Forelimb muscle (tissue), 1 donor: ENCODE measurements at places on chromosomes 4 and X. TPM values are rescaled to one million over a fixed set of nuclear protein-coding genes. Genes with fewer than 3 reads are reported as not detected.

DNA sequence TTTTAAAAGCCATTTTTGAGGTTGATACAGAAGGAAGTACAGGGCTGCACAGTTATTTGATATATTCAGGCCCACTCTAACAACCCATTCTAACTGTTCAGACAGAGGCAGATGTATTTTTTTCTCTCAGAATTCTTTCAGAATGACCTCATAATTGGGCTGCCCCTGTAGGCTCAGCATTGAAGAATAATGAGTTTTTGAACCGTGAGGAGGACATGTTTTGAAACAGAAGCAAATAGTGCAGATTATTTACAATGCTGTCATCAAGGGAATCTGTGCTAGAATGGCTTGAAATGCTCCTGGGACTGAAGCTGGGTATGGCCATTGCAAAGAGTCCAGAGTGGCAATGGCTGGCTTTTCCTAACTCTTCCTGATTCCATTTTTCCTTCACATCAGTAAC, 158.1 kb downstream of the SOX3 start:
- DNase-seq = no peak

GRCh38 chr4:114027596-114027995, 48.1 kb upstream of the ARSJ start:
- no peak for DNase-seq

Gene EDNRA
- polyA plus RNA-seq = 23.4 TPM

- DNase-seq = no peak
Observed at GRCh38 chr4:56637154-56637553, 43.9 kb downstream of the HOPX start.

DNA sequence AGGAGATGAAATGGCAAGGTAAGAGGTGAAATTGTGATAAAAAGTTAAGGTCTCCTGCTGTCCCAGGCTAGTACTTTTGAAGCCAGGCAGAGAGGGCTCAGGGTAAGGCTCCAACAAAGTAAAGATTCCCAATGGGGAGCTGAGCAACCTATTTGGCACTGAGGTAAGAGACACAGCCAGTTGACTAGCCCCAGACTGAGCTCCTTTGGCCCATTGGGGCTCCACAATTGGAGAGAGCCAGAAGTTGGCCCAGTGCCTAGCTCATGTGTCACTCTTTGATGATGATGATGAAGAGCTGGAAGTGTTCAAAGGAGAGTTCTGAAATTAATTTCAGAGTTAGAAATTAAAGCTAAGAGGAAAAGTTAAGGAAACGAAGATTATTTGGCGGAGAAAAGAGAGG, 94.6 kb downstream of the RLIM start:
- DNase-seq = no peak

GRCh38 chrX:135194684-135195083, 23.5 kb upstream of the CT55 start:
- no peak for DNase-seq

DNA sequence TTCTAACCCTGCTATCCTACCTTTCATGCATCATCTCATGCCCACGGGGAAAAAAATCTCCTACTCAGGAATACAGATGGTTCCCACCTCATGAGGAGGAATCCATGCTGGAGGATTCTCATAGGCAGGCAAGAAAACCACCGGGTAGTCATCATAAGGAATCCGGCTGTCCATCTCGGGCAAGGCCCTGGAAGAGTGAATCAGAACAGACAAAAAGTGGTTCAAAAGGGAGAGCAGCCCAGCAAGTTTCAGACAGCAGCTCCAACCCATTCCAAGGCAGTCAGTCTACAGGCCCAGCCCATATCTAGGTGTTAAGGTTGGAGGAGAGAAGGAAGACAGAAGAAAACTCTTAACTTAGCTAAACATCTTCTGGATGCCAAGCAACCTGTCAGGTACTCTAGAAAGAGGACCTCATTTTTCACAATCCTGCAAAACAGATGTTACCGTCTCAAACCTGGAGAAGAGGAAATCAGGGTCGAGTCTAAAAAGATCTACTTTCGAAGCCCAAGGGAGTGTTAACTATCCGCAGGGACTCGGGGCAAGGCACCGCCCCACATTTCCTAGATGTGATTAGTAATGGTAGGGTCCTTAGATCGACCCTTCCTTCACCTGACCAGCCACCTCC, 447 bp downstream of the PDZD11 start:
- no peak for DNase-seq

- DNase-seq = no peak
Observed at GRCh38 chrX:1911401-1912128, 296.7 kb downstream of the ASMT start.

DNA sequence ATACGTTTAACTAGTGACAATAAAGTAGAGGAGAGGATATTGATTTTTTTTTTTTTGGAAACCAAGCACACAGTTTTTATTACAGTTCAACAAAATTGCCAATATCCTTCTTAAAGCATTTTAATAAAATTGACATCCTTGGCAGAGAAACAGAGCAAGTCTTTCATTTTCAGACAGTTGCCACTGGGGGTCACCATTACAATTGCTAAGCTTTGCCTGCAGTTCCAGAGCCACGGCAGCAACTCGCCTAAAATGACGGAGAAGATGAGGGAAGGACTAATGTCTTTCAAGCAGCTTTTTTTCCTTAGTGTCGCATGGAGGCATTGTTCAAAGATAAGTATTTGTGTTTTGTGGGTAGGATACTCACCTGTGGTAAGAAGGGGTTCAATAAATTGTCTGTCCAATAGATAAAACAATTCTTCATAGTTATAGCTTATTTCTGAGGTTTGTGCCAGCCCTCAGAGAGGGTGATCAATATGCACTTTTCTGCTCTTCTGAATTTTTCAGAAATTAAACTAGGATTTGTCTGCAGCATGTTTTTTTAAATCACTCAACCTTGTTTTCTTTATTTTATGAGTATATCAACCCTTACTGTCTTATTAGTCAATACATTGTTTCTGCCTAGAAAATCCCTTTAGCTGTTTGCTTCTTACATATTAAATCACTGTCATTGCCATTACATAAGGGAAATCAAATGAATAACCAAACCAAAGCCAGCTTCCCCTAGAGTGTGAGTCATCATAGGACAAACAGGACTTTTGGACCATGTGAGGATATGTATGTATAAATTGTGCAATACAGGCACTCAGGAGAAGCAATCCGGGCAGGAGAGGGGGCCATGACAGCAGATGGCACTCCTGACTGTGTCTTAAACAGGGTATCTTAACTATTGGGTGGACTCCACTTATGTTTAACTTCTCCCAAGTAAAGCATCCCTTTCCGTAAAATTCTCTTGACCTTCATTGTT, 508.1 kb upstream of the ARX start:
- DNase-seq = peak; percentile 56

Gene ODAM
- polyA plus RNA-seq = not detected

Gene KIF4A
- 5.5 TPM for polyA plus RNA-seq

DNA sequence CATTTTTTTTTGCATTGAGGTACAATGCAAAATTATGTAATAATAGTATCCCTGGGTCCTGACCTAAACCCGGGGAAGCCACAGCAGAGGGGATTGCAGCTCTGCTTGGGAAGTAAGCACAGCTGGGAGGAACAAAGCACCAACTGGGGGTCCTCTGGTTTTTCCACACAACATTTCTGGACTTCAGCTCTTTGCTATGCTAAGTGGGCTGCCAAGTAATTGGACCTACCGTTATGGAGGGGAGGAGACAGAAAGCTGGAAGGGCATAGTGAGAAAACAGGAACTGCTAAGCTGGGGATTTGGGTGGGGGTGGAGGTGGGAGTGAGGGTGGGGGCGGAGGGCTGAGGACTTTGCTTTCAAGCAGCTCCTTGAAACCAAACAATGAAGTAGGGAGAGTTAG, 183.3 kb downstream of the ZIC3 start:
- DNase-seq = no peak

- no peak for DNase-seq
Observed at GRCh38 chr4:103002551-103002950, 17.0 kb downstream of the SLC9B1 start.

- no peak for DNase-seq
Observed at GRCh38 chrX:148498067-148498466, 2.4 kb upstream of the AFF2 start.

DNA sequence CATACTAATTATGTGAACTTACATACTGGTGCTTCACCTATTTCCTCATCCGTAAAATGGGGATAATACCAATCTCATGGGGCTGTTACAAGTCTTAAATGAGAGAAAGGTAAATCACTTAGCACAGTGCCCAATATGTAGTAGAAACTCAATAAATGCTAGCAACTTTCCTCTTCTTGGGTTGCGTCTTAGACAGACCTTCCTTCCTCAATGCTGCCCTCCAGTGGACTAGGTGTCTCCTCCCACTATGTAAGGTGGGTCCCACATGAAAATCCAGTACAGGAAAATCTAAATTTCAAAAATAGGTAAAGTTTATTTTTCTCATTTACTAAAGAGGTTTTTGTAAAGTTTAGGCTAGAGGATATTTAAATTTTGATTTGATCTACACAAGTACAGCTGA, 20.6 kb downstream of the ZDHHC9 start:
- no peak for DNase-seq

Gene ART3
- 38.3 TPM for polyA plus RNA-seq

GRCh38 chr4:40196272-40196671, 559 bp upstream of the RHOH start:
- DNase-seq = no peak

Gene AFP
- polyA plus RNA-seq = not detected

Gene BEX5
- polyA plus RNA-seq = not detected

DNA sequence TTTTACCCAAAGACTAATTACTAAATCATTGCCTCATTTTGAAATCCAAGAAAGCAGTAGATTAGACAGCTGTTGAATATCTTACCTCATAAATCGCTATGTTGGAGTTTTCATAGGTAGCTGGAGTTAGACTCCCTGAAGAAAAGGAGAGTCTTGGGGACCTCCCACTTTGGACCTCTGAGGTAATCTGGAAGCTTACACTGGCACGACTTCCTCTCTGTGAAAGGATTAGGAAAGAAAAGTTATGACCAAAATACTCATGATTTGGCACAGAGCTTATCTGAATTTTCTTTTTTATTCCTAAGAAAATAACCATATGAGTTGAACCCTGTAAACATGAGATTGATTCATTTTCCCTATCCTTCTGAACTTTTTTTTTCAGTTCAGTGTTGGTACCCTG, 40.6 kb downstream of the GUCY2F start:
- no peak for DNase-seq

DNA sequence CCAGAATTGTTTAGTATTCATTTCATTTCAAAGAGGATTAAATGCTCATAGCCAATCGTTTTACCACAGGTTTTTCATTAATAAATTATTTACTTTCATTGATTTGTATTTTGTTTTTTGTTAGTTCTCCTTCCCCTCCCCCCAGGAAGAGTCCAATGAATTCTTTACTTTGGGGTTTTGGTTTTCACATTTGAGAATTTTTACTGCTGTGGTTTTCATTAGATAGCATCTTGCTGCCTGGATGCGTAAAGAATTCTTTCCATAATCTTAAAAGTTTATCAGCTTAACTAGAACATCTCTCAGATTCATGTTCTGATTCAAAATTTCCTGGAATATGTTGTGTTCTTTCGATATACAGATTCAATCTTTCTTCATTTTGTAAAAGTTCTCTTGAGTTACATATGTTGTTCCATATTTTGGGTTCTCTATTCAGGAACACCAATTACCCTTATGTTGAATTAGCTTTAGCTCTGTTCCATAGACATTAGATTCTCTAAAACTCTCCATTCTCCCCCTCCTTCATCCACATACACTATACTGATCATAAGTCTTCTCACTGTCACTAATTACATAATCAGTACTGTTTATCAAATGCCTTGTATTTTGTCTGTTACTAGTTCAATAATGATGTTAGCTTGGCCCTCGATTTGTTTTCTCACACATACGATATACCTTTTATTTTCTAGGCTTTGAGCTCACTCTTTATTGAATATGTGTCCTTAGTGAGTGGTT, 184.4 kb downstream of the CAMK2D start:
- no peak for DNase-seq

DNA sequence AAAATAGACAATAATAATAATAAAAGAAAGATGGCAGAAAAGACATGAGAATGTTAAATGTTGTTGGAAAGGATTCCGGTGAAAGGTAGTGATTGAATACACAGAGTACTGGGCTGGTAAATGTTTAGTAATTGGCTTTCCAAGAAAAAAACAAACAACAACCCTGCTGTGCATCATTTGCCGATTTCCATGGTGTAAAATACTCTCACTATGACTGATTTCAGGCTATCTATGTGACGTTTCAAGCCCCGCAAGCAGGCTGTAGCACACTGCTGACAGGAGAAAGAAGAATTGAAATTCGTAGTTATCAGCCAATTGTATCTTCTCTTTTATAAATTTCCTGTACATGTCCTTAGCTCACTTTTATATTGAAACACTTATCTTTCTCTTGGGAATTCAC, 13.6 kb upstream of the SEPTIN6 start:
- no peak for DNase-seq

- DNase-seq = no peak
Observed at GRCh38 chr4:88162626-88163025, 4.2 kb upstream of the ABCG2 start.

DNA sequence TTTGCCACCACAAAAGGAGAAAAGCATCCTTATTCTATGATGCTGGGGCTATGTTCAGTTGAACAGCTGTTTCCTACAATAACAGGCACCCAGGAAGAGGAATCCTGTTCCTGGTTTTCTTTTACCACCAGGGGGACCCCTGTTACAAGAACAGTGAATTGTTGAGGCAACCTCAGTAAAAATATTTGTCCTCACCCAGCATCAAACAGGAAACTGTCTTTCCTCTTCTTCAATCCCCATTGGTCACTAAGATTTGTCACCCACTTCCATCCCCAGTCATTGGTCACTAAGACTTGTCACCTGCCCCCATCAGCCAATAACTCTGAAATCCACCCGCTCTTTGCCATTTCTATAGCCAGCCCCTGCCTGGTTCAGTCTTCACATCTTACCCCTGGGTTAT, 143.5 kb upstream of the GALNT7 start:
- DNase-seq = peak; percentile 36

DNA sequence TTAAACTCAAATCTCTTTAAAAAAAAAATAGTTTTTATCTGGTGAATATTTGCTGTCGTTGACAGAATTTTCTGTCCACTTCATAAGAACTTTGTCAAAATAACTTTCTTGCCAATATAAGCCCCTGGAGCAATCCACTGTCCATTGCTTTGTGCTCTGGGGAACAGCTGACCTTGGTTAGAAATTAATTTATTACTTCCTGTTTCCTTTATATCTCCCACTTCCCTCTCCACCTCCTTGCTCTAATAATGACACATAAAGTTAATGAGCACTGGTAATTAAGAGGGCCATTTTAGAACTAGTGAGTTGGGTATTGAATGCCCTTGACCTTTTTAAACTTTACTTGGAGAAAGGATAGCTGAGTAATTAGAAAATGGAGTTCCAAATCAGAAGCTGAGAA, 151.3 kb upstream of the LEF1 start:
- no peak for DNase-seq

Gene USP17L20
- not detected for polyA plus RNA-seq

DNA sequence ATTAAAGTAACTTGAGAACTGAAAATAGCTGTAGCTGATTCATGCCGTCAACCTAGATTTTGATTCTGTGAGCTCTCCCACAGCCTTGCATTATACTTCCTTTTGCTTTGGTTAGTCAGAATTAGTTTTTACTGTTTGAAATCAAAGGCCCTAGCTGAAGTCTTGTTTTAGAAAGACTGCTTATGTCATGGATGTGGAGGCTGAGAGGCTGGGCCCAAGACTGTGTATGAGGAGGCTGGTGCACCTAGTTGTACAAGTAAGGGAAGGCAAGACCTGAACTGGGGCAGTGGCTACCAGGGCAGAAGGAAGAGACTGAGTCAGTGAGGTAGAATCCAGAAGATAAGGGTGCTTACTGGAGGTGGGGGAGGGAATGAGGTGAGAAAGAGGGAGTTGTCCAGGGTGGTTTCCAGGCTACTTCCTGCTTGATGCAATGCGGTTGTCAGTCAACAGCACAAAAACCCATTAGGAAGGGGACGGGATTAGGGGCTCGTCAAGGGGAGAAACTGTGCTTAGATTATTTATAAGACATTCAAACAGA, 76.2 kb upstream of the PAGE3 start:
- no peak for DNase-seq
